ENCODE measurements at places on chromosomes 2 and 18.

- DNase-seq, result no peak
Measured at GRCh38 chr18:28485918-28486317, 309.0 kb upstream of the CDH2 start.

DNA sequence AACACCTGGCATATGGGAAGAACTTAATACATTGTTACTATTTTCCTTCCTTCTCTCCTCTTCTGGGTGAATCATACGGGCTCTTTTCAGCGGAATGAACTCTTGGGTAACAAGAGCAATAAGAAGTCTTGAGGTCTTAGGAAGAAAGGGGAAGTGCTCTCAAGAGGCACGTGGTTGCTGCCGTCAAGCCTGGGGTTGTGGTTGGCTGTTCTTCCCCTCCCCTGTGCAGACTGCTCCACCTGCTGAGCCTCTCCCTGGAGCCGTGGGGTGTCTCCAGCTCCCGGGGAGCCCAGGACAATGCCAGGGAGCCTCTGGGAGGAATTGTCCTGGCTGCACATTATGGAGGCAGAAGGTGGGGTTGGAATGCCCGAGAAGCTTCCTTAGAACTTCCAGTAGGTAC, 19.4 kb downstream of the TOGARAM2 start:
- no peak for DNase-seq

DNA sequence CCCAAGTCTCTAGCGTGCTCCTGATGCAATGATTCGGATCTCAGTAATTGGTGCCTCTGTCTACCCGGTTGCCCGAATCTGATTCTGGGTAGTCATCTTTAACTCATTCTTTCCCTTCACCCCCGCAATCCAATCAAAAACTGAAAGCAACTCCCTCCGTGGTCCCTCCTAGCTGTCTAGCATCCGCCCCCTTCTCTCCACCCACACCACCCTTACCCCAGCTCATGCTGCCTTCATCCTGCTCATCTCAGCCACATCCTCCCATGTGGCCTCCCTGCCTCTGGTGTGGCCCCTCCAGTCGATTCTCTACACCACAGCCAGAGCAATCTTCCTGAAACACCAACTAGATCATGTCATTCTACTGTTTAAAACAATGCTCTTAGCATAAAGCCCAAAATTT, 62.3 kb downstream of the TTC32 start:
- DNase-seq, result no peak

- DNase-seq, result no peak
Measured at GRCh38 chr2:32453242-32454062, 96.6 kb downstream of the BIRC6 start.

GRCh38 chr2:192437653-192438052, 242.9 kb upstream of the TMEFF2 start:
- DNase-seq, result no peak

- DNase-seq, result no peak
Measured at GRCh38 chr2:200264631-200265030, 41.9 kb upstream of the SPATS2L start.

GRCh38 chr2:143839456-143839855, 680.5 kb downstream of the ZEB2 start:
- DNase-seq, result no peak

All from fibroblast of skin of scalp (primary cell).